ENCODE measurements at places on chromosomes 5 and 9. TPM values are rescaled to one million over a fixed set of nuclear protein-coding genes. Genes with fewer than 3 reads are reported as not detected.

- no peak overlapping the region for H3K4me3 ChIP-seq
- H3K4me1 ChIP-seq = no peaks in the 10 kb centered on the region
- H3K27ac ChIP-seq = no peak overlapping the region
- H3K36me3 ChIP-seq = no peaks in the 10 kb centered on the region
- H3K27me3 ChIP-seq = no peaks in the 10 kb centered on the region
- no peak for DNase-seq
Measured at GRCh38 chr5:102069974-102070373, 226.1 kb downstream of the SLCO4C1 start.

DNA sequence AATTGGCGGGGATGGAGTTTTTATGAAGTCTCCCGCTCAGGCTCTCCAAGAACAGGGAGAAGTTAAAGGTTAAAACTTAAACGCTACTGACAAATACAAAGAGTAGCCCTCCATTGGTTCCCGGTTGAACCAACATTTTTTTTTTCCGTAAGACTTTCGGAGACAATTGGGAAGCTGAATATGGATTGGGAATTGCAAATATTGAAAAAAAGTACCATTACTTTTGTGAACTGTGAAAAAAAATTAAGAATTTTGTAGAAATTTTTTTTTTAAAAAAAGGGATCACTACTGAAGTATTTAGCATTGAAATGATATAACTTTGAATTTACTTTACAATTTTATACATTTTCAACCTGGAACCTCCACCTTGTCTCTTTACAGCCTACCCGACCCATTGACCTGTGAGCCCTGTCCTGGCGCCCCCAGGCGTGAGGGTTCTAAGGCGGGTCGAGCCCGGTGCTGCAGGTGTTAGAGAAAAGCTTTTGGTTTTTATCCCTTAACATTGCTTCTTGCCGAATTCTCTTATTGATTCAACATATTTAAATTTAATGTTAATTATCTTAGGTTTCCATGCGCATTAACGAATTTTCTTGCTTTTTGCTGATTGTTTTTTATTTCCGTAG, 448 bp upstream of the ZNF782 start:
- no peak overlapping the region for H3K27ac ChIP-seq
- peaks cover 21% of the 10 kb centered on the region for H3K4me1 ChIP-seq
- H3K27me3 ChIP-seq = no peaks in the 10 kb centered on the region
- no peak for DNase-seq

- no peak for DNase-seq
- peaks cover 66% of the 10 kb centered on the region for H3K4me1 ChIP-seq
- no peaks in the 10 kb centered on the region for H3K36me3 ChIP-seq
- H3K27ac ChIP-seq = no peak overlapping the region
Measured at GRCh38 chr5:32280656-32281081, 32.1 kb downstream of the MTMR12 start.

DNA sequence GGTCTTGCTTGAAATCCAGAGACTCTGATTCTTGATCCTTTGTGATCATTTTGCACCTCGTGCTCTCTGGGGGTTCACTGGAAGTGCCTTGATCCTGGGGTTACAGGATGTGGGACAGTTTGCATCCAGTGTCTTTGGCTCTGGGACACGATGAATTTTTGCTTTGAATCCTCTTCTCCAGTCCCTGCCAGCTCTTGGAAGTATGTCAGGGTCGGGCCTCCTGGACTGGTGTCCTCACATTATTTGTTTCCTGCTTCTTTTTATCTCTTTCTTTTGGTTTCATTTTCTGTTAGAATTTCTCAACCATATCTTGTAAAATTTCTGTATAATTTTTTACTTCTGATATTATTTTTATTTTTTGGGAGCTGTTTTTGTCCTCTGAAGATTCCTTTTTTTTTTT, 34.2 kb downstream of the SECISBP2 start:
- no peak overlapping the region for H3K4me3 ChIP-seq
- H3K4me1 ChIP-seq = peaks cover 15% of the 10 kb centered on the region
- H3K27me3 ChIP-seq = no peaks in the 10 kb centered on the region
- no peak for DNase-seq
- H3K27ac ChIP-seq = peak overlapping the region; percentile 54
- H3K36me3 ChIP-seq = peaks cover 71% of the 10 kb centered on the region

GRCh38 chr9:78791779-78792178, 494.9 kb downstream of the PSAT1 start:
- no peaks in the 10 kb centered on the region for H3K27me3 ChIP-seq
- H3K36me3 ChIP-seq = no peaks in the 10 kb centered on the region
- H3K4me3 ChIP-seq = no peak overlapping the region
- no peak for DNase-seq
- H3K27ac ChIP-seq = no peak overlapping the region

- peaks cover 16% of the 10 kb centered on the region for H3K4me1 ChIP-seq
- no peak for DNase-seq
- H3K4me3 ChIP-seq = no peak overlapping the region
- no peak overlapping the region for H3K27ac ChIP-seq
- no peaks in the 10 kb centered on the region for H3K36me3 ChIP-seq
Measured at GRCh38 chr5:68261569-68262065, 46.1 kb downstream of the PIK3R1 start.

DNA sequence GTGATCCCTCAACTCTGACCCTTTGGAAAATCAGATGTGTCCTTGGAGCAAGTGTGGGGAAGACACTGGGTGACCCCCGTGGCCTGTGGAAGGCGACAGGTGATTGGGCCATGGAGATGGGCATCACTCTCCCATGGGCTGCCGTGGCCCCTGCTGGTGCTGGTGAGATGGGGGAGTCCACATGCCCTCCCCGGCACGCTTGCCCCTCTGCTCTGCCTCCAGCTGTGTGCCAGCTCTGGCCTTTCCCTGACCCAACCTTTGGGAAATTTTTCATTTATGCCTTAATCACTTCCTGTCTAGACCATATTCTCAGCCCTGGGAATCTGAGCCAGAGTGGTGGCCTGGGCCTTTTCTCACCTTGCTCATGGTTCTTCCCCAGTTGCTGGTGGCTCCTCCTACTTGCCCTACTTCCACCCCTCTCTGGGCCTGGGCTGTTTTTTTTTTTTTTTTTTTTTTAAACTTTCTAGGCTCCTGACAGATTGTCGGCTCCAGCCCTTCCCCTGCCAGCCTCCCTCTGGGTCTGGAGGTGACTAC, 56.6 kb downstream of the RGS3 start:
- H3K4me3 ChIP-seq = no peak overlapping the region
- H3K27ac ChIP-seq = peak overlapping the region; percentile 57
- no peaks in the 10 kb centered on the region for H3K27me3 ChIP-seq
- DNase-seq = no peak
- no peaks in the 10 kb centered on the region for H3K36me3 ChIP-seq

DNA sequence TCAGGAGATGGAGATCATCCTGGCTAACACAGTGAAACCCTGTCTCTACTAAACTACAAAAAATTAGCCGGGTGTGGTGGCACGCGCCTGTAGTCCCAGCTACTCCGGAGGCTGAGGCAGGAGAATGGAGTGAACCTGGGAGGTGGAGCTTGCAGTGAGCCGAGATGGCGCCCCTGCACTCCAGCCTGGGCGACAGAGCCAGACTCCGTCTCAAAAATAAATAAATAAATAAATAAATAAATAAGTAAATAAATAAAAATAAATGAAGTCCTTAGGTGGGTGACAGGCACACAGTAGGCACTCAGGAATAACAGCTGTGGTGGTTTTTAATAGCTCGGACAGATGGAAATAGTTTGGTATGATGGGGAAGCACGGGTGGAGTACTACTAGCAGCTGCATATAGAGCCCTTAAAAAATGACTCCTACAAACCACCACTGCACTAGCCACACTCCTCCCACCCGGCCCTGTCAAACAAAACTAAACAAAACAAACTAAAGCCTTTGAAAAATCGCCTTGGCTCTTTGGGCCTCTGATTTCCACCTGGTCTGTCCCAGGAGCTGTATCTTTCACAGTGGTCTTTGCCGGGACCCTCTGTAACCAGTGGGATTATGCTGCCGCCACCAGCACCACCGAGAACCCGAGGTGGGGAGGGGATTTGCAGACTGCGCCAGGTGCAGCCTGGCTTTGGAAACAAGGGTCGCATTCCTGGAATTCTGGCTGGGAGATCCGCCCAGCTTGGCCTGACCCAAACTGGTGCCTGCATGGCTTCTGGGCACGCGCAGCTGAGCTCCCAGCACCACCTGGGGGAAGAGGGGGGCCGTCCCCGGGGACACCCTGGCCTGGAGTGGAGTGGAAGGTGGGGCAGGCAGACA, 5.1 kb upstream of the WDR5 start:
- H3K27me3 ChIP-seq = no peaks in the 10 kb centered on the region
- peak; percentile 99 for DNase-seq
- H3K36me3 ChIP-seq = no peaks in the 10 kb centered on the region
- peak overlapping the region; percentile 87 for H3K27ac ChIP-seq
- no peak overlapping the region for H3K4me3 ChIP-seq
- peaks cover 41% of the 10 kb centered on the region for H3K4me1 ChIP-seq

DNA sequence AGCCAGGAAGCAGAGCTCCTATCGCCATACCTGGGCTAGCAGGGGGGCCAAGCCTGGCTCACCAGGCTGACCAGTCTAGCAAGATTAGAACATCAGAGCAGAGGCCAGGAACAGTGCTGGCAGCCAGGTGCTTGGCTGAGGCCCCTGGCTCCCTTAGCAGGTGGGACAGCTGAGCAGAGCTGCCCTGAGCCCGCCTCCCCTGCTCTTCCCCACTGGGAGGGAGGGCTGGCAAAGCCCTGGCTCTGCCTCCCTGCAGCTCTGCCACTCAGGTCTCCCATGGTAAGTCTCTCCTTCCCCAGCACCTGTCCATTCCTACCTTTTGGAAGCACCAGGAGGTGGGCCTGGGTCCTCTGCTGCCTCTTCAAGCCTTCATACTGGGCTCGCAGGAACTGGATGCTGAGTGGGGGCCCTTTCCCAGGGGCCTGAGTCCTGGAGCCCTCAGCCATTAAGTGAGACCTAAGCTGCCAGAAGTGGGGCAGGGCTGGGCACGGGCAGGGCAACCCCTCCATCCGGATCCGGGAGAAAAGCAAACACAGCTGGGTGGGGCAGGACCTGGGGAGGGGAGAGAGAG, 803 bp downstream of the C9orf152 start:
- H3K27ac ChIP-seq = no peak overlapping the region
- no peaks in the 10 kb centered on the region for H3K36me3 ChIP-seq
- peaks cover 7% of the 10 kb centered on the region for H3K4me1 ChIP-seq
- H3K27me3 ChIP-seq = no peaks in the 10 kb centered on the region
- H3K4me3 ChIP-seq = no peak overlapping the region

DNA sequence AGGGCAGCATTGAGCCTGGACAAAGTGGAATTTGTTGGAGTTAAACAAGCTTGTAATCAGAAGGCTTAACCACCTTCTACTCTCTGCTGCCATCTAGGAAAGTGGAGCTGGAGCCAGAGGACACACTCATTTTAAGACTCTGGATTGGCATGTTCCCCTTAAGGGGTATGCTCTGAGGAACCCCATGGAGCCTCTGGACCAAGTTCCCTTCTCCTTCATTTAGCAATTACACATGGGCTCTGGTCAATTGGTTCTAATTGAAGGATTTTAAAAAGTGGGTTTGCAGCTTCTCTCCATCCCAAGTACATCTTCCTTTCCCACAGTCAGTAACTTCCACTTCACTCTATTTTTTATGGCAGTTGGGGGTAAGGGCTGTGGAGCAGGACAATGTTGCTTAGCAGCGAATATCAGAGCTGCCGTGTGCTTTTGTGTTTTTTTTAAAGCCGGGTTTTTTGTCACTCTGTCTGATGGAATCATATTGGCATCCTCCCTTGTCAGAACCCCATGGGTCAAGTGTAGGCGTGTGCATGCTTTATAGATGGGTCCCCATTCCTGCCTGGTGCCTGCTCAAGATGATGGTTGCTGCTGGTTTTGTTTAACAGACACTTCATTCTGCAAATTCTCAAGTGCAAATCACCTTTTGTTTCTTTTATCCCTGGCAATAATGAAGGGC, 330.7 kb upstream of the ADAMTSL1 start:
- H3K27ac ChIP-seq = no peak overlapping the region
- no peaks in the 10 kb centered on the region for H3K4me1 ChIP-seq
- H3K36me3 ChIP-seq = no peaks in the 10 kb centered on the region
- H3K4me3 ChIP-seq = no peak overlapping the region

- no peak for DNase-seq
- no peak overlapping the region for H3K4me3 ChIP-seq
- no peaks in the 10 kb centered on the region for H3K36me3 ChIP-seq
- no peak overlapping the region for H3K27ac ChIP-seq
Measured at GRCh38 chr5:943918-944620, 51.4 kb downstream of the TRIP13 start.

GRCh38 chr9:25814023-25814422, 135.8 kb upstream of the TUSC1 start:
- H3K36me3 ChIP-seq = no peaks in the 10 kb centered on the region
- no peaks in the 10 kb centered on the region for H3K27me3 ChIP-seq
- H3K4me3 ChIP-seq = no peak overlapping the region

DNA sequence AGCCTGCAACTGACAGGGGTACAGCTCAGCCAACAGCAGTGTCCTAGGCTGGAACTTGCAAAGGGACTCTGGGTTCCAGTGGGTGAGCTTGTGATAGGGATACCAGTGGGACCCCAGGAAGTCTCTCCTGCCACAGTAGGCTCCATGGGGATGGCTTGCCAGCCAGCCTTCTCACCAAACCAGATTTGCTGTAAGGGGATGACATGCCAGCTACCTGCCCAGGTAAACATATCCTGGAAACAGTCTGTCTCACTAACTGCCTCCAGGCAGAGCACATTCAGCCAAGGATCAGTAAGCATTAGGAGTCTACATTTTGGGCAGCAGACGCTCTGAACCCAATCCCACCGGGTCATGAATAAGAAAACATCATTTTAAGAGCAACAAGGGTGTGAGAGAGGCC, 49.9 kb downstream of the SIL1 start:
- H3K4me1 ChIP-seq = peaks cover 43% of the 10 kb centered on the region
- H3K27me3 ChIP-seq = no peaks in the 10 kb centered on the region
- peak overlapping the region; percentile 3 for H3K27ac ChIP-seq
- no peak overlapping the region for H3K4me3 ChIP-seq
- no peaks in the 10 kb centered on the region for H3K36me3 ChIP-seq
- peak; percentile 75 for DNase-seq

The IFNA13 gene
- total RNA-seq = not detected

The ZNF367 gene
- total RNA-seq = 1.7 TPM

The CD74 gene
- total RNA-seq = 478 TPM

The FAM163B gene
- not detected for total RNA-seq

The SPATA31E1 gene
- not detected for total RNA-seq

The SLC45A2 gene
- not detected for total RNA-seq

The PCDHGB2 gene
- 7.6 TPM for total RNA-seq

The CKMT2 gene
- total RNA-seq = 1.7 TPM

The MAST4 gene
- total RNA-seq = 38.3 TPM

The PKD2L2 gene
- total RNA-seq = not detected

All from thyroid gland (tissue), 4 donors.